ENCODE measurements at places on chromosomes 3 and 15.
A peak's percentile ranks its signal among the peaks of the same experiment; 100 is the strongest.

GRCh38 chr15:70863450-70864218 lies 9.7 kb upstream of the LARP6 start:
- peak; percentile 49 for DNase-seq

DNA sequence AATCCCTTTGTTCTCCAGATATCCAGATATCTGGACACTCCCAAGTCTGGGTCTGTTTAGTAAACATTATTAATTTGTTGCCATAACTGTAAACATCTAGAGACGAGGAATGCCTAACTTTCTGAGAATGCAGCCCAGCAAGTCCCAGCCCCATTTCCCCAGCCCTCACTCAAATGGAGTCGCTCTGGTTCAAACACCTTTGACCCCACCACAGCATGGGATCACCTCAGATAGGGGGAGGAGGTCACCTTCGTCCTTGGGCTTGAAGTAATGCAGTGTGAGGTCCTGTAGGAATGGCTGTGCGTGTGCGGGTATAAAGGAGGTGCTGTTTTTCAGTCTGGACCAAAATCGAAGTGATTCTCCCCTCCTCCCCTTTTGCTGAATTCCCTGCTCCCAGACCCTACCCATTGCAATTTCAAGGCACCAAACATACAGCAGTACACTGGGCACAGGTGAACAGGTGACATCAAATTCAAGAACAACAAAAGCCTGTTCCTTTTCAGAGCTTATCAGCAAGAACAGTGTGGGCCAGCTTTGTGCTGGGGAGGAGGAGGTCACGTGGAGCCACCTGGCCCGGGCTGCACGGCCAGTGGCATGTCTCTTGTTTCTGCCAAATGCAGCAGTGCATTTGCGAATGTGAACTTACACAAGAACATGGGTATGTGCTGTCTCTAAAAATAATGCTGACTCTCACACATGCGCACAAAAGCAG lies 57.5 kb upstream of the TRPM1 start:
- DNase-seq = no peak

GRCh38 chr3:158074591-158074990 lies 31.6 kb downstream of the SHOX2 start:
- no peak for DNase-seq

DNA sequence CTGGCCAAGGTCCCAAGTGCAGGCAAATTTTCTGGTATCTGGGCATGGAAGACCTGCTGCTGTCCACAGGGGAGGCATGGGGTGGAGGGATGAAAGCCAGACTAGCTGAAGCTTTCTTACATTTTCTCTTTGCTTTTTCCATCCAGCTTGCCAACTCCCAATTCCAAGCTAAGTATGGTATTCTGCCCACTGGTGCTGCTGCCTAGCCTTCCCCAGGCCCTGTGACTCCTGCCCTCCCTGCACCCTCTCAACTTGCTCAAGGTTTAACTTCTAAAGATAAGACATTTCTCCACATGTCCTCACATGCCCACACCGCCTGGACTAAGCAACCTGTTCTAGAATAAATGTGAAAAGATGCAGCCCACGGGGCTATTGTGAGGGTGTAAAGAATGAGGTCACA lies 59.5 kb upstream of the HACD2 start:
- no peak for DNase-seq

Measured in NCI-H460 (cell line).